ENCODE measurements at places on chromosomes 4 and X.

DNA sequence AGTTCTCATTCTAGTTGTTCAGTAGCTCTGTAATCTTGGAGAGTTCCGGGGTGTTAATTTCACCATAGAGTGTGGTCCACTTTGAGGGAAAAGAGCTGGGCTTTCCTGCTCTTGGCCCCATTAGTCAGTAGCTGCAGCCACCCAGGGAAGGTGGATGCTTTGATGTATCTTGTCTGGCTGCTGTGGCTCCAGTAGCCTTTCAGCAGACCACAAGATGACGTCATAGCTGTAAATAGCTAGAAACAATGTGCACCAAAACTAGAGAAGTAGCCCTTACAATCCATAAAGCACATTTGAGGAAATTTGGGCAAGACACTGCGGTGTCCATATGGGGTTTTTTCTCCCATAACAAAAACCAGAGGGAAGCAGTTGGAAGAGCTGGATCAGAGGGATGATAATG, 32.9 kb upstream of the PRPS2 start:
- DNase-seq: no peak

DNA sequence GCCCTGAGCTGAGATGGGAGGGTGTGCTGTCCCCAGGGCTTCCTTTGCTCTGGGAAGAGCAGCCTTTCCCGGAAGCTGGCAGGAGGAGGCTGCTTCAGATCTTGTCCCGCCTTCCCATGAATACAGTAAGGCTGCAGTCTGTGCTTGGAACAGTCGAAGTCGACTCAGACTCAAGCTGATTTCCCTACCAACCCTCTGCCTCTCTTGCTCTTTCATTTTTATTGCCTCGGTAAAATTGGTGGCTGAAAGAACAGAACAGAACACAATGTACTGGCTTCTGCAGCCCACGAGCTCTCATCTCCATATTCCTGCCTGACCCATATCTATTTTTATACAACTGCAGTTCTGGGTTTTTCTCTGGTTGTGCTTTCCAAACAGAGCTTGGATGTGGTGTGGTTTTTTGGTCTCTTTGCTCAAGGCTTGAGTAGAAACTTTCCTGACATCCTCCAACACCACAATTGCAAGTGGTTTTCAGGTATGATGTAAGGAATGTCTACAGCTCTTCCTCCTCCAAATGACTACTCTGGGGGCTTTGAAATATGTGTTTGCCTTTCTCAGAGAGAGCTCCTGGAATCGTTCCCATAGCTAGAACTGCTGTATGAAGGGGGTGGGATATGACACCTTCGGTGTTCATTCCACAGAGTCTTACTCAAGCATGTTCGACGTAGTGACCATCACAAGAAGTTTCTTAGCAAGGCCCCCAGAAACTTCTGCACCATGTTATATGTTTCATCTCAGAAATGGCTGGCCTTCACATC, 61.3 kb downstream of the ENPP6 start:
- no peak for DNase-seq

DNA sequence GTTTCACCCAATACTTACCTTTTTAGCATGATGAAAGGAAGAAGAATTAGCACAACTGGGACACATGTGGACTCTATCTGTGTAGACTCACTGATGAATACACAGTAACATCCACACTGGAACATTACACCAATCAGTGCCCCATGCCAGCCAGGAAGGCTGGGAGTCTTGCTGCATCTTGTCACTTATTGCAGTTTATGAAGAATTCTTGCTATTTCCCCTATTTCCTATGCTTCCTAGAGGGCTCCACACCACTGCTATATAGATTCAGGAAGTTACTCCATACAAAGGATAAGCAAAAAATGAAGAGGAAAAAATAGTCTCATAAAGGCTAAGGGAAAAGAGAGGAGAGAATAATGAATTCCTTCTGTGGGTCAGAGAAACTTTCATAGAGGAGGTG, 201.0 kb downstream of the CAMK2D start:
- DNase-seq: no peak

GRCh38 chrX:33333271-33333670, 121.9 kb upstream of the DMD start:
- no peak for DNase-seq

DNA sequence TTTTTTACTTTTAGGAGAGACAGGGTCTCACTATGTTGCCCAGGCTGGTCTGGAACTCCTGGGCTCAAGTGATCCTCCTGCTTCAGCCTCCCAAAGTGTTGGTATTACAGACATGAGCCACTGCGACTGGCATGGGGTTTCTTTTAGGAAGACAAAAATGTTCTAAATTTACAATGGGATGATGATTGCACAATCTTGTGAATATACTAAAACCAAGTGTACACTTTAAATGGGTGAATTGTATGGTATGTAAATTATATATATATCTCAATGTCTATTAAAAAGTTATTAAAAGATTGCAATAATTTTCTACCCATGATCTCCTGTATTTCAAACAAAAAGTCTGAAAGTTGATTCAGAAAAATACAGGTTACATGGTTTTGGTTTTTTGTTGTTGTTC, 9.1 kb upstream of the MAGIX start:
- DNase-seq: no peak

GRCh38 chrX:63613531-63614028, 171.4 kb downstream of the ARHGEF9 start:
- no peak for DNase-seq

GRCh38 chr4:6079965-6080364, 61.7 kb upstream of the C4orf50 start:
- no peak for DNase-seq

DNA sequence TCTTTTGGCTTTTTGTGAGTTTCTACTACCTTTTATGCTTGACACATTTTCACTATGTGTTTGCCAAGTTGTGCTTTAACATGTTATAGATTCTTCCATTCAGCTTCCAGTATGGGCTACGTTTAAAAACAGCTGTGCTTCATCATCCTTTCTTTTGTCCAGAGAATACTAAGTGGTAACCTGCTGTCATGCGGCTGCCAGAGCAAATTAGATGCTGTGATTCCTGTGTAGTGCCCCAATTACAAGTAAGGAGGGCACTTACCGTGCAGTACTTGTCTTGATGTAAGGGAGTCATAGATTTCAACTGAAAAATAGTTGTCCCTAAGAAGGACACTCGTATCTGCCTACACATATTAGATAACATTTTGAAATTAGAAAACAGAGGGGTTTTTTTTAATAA, 531.8 kb upstream of the GALNTL6 start:
- peak; percentile 34 for DNase-seq

- no peak for DNase-seq
Observed at GRCh38 chr4:150628073-150628472, 46.1 kb downstream of the MAB21L2 start.

- no peak for DNase-seq
Observed at GRCh38 chrX:70488856-70489255, 44.2 kb downstream of the DLG3 start.

- DNase-seq: no peak
Observed at GRCh38 chr4:108425988-108426387, 194.4 kb upstream of the RPL34 start.

DNA sequence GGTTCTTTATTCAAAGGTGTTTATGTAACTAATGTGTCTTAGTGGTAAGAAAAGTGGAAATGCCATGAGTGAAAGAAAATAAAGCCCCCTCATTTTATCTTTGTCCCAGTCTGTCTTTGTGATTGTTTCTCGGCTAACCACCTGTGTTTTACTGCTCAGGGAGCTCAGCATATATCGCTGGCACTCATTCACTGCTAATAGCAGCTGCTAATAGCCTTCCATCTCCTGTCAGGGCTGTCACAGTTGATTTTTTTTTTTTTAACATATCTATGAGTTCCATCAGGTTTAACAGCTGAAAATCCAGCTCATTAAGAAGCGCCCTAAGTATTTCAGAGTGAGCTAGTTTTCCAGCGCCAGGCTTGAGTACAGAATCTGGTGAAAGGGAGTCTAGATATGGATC, 205.6 kb downstream of the RBMX2 start:
- no peak for DNase-seq

DNA sequence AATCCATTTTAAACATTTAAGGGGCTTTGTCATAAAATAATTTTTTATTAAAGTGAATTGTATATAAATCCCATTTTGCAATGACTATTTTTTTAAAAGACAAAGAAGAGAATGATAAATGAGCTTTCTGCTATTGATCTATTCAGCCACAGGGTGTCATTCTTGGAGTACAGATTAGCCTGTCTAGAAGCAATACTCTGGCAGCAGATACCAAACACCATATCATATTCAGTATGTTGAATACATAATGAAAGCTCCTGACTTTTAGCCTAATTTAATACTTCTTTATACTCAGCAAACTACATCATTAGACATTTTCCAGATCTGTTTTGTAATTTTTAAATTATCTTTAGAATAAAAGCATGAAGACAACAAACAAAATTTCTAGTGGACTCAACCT, 496.3 kb downstream of the PDGFC start:
- DNase-seq: peak; percentile 25

- peak; percentile 93 for DNase-seq
Observed at GRCh38 chr4:174828845-174829701, at the start of gene GLRA3. GLRA3 (minus strand) TSS chr4:174829247; CDS start chr4:174828811, 436 bp downstream.

DNA sequence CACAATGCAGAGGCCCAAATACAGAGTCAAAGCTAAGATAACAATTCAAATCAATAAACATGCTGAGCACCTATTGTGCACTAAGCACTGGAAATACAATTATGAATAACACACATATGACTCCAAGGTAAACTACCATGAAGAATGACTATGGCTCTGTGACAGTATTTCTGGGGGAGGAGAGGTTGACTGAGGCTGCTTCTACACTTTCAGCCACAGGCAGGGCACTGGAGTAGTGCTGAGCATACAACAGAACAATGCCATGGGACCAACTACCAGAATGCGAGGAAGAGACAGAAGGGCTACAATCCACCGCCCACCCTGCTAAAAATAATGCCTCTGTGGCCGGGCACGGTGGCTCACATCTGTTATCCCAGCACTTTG, 13.7 kb downstream of the TEC start:
- DNase-seq: no peak

DNA sequence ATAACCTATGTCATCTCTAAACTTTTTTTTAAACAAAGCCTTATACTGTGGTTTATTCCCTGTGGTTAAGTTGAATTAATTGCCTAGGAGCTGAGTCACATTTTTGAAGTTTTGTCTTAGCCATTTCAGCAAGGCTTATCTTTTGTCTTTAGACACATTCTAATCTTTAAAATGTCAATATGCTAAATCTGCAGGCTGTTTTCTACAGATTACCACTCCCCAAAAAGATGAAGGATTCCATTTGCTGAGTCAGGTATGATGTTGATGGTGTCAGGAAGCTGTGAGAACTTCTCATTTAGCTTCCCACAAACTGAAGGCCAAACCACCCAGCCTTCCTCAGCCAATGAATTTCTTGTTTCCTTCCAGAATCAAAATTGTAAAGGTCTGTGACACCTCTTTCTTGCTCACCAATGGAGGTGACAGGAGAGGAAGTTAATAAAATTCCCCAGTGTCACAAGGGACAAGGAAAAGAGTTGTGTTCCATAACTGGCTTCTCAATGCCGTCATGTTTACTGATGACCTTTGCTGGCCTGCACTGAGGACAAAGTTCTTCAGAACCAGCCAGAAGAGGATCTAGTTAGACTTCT, 3.7 kb upstream of the CXCL6 start:
- no peak for DNase-seq

DNA sequence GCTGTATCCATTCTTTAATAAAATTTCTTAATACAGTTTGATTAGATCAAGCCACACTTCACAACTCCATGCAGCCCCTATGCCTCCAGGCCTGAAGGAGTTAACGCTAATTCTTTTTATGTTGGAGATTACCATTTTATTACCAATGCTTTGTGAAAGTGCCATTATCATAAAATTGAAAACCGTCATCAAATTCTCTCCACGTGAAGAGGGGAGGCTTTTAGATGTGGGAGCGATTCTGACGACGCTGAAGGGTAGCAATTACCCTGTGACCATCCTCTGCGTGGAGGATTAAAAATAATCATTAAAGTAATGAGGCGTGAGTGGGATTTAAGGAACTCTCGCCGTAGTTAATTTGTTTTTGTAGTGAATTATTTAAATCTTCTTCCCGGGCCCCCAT, 278.8 kb downstream of the CRLF2 start:
- DNase-seq: no peak

DNA sequence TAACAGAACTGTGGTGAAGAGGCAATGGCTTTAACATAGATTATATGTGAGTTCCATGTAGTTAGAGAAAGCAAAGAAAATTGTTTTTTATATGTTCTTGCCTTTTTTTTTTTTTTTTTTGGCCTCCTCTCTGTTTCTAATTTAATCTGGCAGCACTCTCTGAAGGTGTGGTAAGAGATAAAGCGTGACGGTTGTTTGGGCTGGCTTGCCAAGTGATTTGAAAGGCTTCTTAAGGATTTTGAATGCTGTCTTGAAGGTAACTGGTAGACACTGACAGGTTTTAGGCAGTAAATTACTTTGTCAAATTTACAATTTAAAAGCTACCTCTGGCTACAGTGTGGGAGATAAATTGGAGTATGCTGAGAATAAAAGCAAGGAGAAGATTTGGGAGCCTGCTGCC, 269.3 kb upstream of the HS3ST1 start:
- no peak for DNase-seq

DNA sequence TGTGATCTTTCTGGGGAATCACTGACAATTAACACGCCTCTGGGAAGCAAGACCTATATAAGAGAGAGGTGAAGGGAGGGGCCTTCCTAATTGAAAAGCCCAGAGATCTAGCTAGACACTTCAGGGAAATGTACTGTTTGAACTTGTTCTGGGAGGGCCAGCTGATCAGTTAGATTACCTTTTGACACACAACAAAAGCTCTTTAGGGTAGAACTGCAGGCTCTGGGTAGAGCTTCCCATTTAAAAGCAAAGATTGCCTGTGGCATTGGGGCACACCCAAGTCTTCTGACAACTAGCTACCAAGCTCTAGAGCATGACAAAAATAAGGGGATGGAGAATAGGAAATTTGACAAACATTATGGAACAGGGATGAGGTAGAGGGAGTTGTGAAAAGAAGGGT, 26.3 kb downstream of the AREG start:
- no peak for DNase-seq

- DNase-seq: no peak
Observed at GRCh38 chr4:179755322-179755721, 2313.1 kb upstream of the AGA start.

DNA sequence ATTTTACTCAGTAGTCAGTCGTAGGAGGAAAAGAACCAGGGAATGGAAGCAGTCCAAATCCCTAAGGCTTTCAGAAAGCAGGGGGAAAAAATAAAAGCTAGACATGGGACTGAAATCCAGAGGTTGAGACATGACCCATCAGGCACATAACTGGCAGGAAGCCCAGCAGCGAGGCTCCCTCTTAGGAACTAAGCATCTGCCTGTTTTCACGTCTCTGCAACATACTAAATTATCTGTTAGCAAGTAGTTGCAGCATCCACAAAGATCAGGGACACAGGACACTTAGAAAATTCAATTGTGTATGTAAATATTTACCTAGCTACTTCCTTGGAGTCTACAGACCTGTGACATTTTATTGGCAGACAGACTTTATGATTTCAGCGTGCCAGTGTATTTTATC, 118.0 kb upstream of the EDNRA start:
- DNase-seq: no peak
